ENCODE measurements at places on chromosomes 4 and X.
A peak's percentile ranks its signal among the peaks of the same experiment; 100 is the strongest.

DNA sequence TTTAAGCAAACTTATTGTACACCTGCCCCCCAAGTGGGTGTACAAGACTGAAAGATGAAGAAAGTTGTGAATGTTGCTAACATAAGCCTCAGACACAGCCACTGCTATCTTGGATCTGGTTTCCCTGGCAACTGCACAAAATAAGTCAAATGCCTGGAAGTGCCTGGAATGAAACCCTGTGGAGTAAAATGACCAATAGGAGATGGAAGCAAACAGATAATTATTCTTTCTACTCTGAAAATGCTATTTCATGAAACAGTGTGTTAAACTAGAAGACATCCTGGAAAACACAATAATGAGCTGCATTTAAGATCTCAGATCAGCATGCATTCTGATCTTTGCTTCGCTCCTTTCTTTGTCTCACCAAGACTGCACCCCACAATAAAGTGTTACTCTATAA, 1016.0 kb downstream of the ARAP2 start:
- no peak for DNase-seq

GRCh38 chrX:17501746-17502145, 126.7 kb downstream of the NHS start:
- DNase-seq = no peak

GRCh38 chrX:9207142-9207541, 173.2 kb upstream of the FAM9B start:
- DNase-seq = peak; percentile 17

- DNase-seq = no peak
Observed at GRCh38 chr4:178799204-178799603, 1357.0 kb upstream of the AGA start.

DNA sequence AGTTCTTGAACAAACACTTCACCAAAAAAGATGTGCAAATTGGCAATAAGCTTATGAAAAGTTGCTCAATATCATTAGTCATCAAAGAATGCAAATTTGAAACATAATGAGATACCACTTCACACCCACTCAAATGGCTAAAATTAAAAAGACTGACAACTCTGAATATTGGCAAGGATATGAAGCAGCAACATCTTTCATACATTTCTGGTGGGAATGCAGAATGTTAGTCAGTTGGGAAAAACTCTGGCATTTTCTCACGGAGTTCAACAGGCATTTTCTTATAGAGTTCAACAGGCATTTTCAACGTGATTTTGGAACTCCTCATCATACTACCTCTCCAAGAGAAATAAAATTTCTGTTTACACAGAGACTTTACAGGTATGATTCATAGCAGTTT, 297.4 kb upstream of the MAGEC2 start:
- DNase-seq = no peak

DNA sequence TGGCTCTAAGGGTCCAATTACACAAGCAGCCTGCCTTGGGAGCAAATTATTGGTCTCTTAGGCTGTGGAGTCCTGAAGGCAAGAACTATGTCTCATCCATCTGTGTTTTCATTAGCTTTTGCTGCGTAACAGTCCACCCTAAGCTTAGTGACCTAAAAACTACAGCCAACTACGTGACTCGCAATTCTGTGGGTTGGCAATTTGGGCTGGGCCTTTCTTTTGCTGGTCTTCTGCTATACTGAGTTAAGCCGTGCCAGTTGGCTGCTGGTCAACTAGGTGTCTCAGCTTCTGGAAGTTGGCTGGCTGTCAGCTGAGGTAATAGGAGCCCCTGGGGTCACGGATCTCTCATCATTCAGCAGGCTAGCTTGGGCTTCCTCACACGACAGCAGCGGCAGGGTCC, 205.6 kb upstream of the S100G start:
- peak; percentile 45 for DNase-seq

DNA sequence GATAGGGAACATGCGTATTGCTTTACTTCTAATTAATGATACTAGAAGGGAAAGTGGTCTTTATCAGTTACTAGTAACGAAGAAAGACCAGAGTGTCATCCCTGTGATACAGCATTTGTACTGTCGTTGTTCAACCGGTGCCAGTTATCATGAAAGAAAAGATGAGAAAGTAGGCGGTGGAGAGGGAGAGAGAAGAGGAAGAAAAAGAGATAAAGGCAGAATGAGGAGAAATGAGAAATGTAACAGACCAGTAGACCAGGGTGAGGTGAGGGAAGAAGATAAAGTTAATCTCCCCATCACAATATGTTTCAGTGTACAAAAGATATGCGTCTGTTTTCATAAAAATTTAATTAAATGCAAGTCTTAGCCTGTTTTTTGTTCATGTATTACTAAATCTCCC, 135.2 kb upstream of the HPGD start:
- DNase-seq = no peak

DNA sequence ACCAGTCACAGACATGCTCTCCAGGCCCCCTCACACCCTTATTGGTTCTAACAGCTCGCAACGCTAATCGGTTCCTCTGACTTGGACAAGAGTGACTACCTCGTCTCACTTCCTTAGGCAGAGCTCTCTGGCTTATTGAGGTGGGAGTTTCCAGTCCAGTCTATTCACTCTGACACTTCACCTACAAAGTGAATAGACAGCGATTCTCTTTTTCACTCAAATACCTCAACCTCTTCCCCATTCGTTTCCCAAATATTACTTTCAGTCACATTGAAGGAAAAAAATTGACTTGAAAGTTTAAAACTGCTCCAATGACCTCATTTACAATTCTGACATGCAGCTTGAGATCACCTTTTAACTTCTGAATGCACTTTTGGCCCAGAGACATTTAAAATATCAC, 17.7 kb downstream of the HELT start:
- DNase-seq = no peak

DNA sequence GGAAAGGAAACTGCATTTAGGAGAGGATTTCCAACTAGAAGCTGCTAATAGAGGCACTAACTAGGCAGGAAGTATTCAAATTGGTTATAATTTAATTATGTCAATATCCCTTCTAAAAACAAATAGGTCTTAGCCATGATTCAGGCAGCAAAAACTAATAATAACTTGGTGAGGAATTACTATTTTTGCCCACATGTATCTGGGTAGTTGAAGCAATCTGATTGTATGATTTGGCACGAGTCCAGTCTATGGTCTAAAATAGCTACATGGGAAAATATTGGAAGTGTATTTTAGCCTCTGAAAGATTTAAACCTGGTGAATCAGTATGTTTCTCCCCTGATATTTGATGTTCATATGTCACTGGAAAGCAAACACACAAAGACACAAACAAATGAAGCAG, 62.2 kb downstream of the MFAP3L start:
- no peak for DNase-seq

DNA sequence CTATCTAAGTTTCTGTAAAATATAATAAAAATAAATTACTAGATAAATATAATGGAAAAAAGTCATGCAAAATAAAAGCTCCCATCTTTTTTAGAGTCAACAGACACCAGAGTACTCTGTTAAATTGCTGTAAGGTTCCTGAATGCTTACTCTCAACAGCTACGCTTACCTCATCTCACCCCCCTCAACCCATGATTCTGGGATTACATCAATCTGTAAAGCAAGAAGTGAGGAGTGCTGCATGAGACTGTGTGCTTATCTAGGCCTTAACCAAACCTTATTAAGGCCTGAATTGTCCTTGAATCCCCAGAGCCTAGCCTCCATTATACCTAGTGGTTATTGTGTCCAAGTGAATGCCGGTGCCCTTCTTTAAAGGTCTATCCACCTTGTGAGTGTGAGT, 735.8 kb downstream of the RPA4 start:
- no peak for DNase-seq

DNA sequence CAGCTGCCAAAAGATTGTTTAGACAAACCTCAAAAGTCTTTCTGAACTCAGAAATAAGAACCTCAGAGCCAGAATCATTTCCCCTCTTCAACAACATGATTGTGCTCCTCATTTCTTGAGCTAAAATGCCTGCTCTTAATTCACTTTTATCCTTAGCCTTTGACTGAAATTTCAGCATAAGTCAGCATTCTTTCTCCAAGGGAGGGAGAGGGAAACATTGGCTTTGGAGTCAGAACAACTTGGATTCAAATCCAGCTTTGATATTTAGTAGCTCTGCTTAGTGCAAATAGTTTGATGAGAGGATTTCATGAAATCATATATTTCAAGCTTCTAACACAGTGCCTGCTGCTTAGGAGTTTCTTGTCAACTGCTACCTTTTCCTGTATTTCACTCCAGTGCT, 484.6 kb upstream of the INTU start:
- no peak for DNase-seq

GRCh38 chr4:145984563-145984962, 45.9 kb upstream of the ZNF827 start:
- DNase-seq = no peak
